ENCODE measurements at places on chromosomes 1 and 21.

DNA sequence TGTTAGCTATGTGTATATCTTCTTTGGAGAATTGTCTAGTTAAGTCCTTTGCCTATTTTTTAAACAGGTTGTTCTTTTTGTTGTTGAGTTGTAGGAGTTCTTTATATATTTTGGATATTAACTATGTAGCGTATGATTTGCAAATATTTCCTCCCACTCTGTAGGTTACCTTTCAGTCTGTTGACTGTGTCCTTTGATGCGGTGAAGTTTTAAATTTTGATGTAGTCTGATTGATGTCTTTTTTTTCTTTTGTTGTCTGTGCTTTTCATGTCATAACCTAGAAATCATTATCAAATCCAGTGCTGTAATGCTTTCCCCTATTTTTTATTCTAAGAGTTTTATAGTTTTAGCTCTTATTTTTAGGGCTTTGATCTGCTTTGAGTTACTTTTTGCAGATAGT is 8.7 kb upstream of the KISS1 start:
- DNase-seq: no peak

- no peak for DNase-seq
Measured at GRCh38 chr21:29187944-29188343, 57.5 kb downstream of the MAP3K7CL start.

- no peak for DNase-seq
Measured at GRCh38 chr1:227323171-227323966, 5.1 kb upstream of the CDC42BPA start.

DNA sequence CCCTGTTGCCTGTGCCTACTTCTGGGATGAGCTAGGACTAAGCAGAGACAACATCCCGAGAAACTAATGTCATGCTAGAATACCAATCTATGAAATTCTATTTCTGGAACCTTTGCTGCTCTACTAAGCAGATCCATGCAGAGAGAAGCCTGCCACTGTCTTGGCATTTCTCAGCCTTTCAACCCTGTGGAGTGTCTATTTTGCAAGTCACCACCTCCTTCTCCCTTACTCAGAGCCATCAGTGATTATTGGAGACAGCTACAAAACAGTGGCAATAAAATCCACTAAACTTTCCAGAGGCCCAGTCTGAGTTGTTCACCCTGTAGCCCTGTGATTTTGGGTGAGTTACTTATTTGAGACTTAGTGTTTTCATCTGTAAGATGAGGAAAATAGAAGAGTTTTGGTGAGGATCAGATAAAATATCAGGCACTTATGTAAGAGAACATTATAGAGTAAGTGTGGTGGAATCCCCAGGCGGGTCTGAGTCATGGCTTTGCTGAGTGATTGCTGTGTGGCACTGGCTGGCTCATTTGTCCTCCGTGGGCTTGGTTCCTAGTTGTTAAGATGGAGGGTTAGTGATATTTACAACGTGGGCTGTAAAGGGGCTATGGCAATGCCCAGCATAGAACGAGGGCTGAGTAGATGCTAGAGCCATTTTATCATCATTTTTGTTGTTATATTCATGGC is 61.1 kb downstream of the FMN2 start:
- DNase-seq: peak; percentile 38

DNA sequence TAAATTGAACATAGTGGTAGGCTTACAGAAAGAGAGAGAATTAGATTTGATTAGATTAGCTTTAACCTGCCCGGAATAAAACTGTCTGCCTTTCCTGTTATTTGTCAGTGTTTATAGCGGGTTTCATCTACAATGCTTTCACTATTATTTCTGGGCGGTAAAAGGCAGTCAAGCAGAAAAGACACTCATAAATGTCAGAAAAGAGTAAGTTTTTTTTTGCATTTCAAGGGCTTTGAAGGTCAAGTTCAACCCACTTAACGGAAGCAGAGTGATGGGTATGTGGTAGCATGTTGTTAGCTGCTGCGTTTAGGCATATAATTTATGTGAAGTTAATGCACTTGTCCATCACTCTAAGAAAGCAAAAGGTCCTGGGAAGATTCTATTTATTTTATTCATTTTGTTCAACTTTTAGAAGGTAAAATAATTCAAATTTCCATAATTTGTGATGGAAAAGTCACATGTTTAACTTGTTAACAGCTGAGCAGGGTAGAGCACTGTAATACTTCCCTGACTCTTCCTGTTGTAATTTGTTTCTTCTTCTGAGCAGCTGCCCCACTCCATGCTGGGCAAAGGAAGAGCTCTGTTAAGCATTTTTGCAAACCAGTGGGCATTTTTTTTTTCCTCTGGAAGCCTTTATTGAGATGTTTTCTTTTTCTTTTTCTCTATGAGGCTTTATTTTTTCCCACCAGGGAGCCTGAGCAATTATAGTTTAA is 220.1 kb downstream of the ST6GALNAC3 start:
- DNase-seq: no peak

GRCh38 chr1:169648709-169649108 is 18.8 kb upstream of the SELP start:
- DNase-seq: no peak

DNA sequence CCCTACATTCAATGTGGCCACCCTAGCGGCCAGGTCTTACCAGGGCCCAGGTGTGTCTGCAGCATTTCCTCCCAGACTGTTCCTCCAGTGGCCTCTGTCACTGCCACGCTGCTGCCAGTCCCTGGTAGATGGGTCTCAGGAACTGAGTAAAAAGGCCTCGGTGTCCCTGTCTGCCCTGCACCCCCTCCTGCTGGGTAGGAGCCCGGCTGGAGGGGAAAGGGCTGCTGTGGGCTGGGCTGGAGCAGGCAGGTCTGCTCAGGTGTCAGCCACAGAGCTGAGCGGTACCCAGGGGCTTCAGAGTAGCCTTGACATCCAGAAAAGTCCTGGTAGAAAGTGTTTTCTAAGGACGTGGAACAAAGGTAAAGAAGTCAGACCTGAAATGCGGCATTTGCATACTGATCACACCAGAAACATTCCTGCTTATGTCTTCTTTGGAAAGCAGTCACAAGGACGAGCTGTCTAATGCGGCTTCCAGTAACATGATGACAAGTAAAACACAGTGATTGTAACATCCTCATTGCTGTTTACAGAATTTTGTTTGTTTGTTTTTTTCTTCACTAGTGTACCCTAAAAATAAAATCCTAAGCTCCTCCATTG is 32.6 kb downstream of the SEC16B start:
- no peak for DNase-seq

DNA sequence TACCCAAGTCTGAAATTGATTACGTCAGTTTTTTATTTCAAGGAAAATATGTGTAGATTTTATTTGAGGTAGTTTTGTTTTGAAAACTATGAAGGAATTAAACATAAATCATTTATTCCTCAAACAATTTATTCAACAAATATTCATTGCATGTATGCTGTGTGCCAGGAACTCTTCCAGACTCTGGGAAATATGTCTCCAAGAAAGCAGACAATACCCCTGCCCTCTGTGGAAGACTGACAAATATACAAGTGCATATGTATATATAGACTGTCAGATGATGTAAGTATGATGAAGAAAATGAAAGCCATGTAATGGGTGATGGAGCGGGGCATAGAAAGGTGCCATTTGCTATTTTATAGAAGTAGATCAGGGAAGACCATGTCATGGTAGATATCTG is 889.5 kb downstream of the USP25 start:
- DNase-seq: no peak

GRCh38 chr1:228408041-228408868 is 1.6 kb upstream of the TRIM11 start:
- no peak for DNase-seq

GRCh38 chr1:215605011-215605621 is 38.0 kb downstream of the KCTD3 start:
- no peak for DNase-seq
